ENCODE measurements at places on chromosomes 3 and 15.
A peak's percentile ranks its signal among the peaks of the same experiment; 100 is the strongest.

DNA sequence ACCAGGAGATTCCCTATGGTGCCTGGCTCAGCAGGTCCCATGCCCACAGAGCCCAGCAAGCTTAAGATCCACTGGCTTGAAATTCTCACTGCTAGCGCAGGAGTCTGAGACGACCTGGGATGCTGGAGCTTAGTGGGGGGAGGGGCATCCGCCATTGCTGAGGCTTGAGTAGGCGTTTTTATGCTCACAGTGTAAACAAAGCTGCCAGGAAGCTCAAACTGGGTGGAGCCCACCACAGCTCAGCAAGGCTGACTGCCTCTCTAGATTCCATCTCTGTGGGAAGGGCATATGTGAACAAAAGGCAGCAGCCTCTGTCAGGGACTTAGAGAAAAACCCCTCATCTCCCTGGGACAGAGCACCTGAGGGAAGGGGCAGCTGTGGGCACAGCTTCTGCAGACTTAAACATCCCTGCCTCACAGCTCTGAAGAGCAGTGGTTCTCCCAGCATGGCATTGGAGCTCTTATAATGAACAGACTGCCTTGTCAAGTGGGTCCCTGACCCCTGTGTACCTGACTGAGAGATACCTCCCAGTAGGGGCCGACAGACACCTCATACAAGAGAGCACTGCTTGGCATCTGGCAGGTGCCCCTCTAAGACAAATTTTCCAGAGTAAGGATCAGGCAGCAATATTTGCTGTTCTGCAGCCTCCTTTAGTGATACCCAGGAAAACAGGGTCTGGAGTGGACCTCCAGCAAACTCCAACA lies 231.5 kb upstream of the SETMAR start:
- no peak for DNase-seq

DNA sequence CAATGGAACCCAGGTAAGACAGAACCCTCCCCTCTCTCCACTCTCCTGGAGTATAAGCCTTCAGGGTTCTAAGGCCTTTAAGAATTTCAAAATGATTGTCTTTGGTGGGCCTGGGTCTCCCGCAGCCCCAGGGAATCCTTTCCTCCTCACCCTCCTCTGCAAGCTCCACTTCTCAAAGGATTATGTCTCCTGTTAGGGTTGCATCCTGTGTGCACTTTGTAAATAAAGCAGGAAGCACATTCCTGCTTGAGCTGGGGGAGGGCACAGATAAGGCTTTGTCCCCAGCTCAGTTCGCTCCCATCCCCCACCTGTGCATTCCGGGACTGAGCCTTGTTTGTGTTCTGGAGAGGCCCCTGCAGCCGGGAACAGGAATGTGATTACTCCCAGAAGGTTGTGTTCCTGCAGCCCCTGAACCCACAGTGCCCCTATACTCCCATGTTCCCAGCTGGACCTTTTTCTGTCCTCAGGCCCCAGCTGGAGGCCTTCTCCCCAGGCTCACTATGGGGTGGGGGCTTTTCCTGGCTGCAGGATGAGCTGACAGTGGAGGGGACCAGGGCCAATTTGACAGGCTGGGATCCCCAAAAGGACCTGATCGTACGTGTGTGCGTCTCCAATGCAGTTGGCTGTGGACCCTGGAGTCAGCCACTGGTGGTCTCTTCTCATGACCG lies 9.5 kb downstream of the TYRO3 start:
- DNase-seq: no peak

- DNase-seq: no peak
These were observed 8.9 kb downstream of the CFAP20DC start for GRCh38 chr3:59040902-59041301.

GRCh38 chr3:188855675-188856074 lies 316.1 kb upstream of the TPRG1 start:
- no peak for DNase-seq

- no peak for DNase-seq
These were observed 3.1 kb downstream of the SPRED1 start for GRCh38 chr15:38255690-38256089.

- no peak for DNase-seq
These were observed 81.2 kb upstream of the TCF12 start for GRCh38 chr15:56837273-56837672.

DNA sequence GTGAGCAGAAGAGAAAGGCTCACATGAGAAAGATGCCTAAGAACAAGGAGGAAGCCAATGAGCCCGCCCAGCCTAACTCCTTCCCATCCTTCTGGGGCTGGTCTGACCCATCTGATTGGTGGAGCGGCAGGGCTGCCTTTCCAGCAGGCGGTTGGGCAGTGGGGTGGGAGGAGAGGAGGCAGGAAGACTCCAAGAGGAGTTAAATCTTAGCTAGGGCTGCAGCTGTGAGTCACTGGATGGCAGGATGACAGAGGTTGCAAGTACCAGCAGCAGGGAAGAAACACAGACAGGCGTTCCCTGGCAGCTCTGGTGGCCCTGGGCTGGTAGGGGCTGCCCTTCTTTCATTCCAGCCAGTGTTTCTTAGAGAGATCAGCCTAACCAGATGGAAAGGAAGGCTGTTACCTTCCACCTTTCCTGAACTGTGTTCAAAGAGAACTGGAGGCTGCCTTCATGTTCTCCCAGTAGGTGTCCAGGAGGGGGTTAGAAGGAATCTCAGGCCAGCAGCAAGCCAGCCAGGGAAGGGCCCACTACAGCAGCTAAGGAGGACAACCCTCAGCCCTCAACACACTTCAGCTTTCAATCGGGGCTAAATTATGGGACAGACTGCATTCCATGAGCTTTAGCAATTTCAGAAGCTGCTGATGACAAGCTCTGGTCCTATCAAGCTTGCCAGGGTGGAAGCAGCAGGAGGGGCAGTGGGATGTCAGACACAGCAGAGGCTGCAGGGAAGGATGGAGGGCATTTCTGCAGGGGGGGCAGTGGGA lies 50.3 kb downstream of the CHSY1 start:
- peak; percentile 58 for DNase-seq

DNA sequence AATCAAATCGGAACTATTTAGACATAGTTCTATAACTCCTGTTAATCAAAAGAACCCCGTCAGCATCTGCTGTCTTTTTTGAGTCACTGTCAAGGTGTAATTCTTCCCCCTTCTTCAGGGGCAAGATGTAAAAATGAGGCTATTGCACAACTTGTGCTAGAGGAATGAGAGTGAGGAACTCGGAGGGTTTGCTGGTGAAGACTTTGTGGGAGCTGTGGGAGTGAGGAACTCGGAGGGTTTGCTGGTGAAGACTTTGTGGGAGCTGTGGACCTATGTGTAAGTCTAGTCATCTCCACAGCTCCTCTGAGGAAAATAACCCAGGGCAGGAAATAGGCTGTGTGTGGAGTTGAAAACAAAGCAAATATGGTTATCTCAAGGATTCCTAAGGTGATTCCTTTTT lies 2.5 kb upstream of the CERS3 start:
- DNase-seq: no peak

DNA sequence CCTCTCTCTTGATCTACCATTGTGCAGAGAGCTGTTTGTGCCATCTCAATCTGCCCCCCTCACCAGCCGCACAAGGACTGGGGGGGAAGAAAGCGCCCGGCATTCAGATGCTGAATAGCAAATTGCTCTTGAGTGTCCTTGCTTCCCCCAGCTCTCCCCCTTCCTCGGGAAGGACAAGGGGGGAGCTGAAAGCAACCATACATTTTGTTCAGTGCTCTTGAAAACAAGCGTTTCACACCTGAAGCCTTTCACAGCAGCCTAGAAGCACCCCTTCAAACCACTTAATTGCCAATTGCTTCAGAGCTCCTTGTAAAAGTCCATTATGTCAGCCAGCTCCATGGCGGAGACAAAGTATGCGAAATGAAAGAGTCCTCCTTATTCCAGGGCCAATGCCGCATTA lies 540.1 kb downstream of the NR2F2 start:
- DNase-seq: no peak

GRCh38 chr15:88742161-88742560 lies 61.1 kb upstream of the ACAN start:
- no peak for DNase-seq

GRCh38 chr3:44950275-44950734 lies 25.7 kb downstream of the ZDHHC3 start:
- no peak for DNase-seq

- DNase-seq: no peak
These were observed 25.2 kb upstream of the CCDC39 start for GRCh38 chr3:180704532-180704931.

GRCh38 chr3:140910860-140911259 lies 30.8 kb upstream of the SLC25A36 start:
- no peak for DNase-seq

- DNase-seq: no peak
These were observed 14.9 kb downstream of the SORD start for GRCh38 chr15:45037936-45038335.

DNA sequence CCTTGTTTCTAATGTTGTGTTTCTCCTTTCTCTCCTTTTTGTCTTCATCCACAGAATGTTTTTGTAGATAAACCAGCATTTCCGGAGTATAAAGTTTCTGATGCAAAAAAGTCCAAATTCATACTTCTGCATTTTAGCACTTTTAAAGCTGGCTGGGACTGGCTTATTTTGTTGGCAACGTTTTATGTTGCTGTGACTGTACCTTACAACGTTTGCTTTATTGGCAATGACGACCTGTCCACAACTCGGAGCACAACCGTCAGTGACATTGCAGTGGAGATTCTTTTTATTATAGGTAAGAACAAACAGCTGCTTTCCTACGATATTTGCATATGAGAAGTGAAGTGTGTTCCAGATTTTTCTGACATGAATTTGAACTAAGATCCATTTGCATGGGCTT lies 199.4 kb downstream of the KCNH8 start:
- DNase-seq: no peak

- no peak for DNase-seq
These were observed 16.5 kb upstream of the GLCE start for GRCh38 chr15:69143756-69144436.

DNA sequence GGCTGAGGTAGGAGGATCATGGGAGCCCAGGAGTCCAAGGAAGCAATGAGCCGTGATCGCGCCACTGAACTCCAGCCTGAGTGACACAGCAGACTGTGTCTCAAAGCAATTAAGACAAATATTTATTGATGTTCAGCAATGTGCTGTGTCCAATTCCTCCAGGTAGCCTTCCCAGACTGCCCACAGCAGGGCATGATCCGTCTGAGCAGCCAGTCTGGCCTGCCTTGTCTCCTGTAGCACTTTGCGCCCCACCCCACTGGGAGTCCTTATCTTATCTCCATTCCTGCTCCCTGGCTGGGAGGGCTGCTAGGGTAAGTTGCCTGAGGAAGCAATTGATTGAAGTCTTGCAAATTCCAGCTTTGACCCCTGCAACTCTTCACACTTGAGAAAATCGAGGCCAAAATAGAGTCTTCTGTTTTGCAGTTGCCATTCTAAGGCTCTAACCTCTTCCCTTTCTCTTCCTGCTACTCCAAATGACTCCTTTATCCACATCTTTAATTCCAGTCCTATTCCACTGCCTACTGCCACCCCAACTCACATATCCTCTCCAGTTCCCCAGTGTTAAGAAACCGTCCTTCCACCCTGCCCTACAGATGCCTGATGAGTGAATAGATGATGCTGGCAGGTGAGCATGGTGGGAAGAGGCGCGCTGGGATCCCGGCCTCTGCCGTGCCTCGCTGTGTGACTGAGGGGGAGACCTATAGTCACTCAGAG lies 26.9 kb upstream of the LCTL start:
- no peak for DNase-seq

- no peak for DNase-seq
These were observed 393 bp downstream of the ERICH6 start for GRCh38 chr3:150703299-150703755.

- DNase-seq: no peak
These were observed 493.4 kb upstream of the TGFBR2 start for GRCh38 chr3:30112902-30113484.

DNA sequence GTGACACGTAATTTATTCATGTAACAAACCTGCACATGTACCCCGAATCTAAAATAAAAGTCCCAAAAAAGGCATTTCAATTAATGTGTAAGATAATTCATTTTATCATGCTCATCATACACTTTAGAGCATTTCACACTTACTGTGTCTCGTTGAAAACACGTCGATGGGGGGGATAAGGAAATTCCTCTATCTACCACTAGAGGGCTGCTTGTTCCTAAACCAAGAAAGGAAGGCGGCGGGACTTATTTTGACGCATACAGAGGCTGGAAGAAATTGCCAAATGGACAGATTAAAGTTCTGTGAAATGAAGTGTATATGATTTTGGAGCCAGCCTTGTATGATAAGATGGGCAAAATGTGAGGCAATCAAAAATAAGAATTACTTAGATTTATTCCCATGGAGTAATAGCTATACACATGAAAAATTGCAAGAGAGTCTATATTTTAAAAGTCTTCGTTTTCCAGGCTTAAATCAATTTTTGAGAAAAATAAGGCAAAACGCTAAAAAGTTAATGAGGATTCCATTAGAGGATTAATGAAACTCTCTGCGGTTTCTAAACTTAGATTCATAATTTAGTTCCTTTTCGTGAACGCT lies 346.8 kb downstream of the CNTN3 start:
- DNase-seq: no peak

GRCh38 chr3:112889357-112889756 lies 42.7 kb upstream of the CD200R1L start:
- DNase-seq: no peak

- DNase-seq: no peak
These were observed 37.5 kb downstream of the GAP43 start for GRCh38 chr3:115660646-115661337.

DNA sequence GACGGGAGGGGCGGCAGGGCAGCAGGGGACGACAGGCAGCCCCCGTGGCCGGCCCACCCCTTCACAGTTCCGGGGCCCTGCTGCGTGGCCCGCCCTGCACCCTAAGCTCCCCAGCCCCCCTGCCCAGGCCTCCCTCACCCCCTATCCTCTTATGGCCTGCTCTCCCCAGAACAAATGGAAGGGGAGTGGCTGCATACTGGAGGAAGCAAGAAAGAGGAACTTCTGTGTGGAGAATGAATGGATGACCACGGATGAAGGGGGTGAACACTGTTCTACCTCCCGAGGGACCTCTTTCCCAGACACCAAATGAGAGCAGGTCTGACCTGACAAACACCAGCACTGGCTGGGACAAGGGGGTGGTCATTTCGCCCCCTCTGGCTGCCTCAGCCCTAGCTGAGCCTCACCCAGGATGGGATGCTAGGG lies 25.0 kb downstream of the SEC61A1 start:
- DNase-seq: no peak

- DNase-seq: no peak
These were observed 1.8 kb upstream of the ROPN1B start for GRCh38 chr3:125967156-125967555.

DNA sequence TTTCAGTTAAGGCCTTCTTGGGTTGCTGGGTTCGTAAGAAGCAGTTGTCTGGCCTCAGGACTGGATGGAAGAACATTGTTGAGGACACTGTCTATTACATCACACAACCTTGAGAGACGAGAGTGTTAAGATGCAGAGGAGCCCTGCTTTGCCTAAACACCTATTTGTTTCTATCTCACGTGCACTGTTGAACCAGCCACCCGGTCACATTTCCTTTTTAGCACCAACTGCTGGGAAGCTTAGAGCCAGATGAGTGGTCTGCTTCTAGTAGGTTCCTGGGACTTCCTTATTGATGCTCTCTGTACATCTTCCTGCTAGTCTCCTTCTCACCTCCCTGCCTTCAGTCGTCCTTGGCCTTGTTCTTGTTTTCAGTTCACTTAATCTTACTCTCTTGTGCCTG lies 22.3 kb downstream of the CAND2 start:
- no peak for DNase-seq

Data from activated T-cell treated with anti-CD3 and anti-CD28 coated beads, Interleukin-2, amount 50 U/mL, for 48 hours (primary cell).